Caki2 (cell line): ENCODE measurements at places on chromosomes 1 and 21. TPM values are rescaled to one million over a fixed set of nuclear protein-coding genes. Genes with fewer than 3 reads are reported as not detected.
A peak's percentile ranks its signal among the peaks of the same experiment; 100 is the strongest.

GRCh38 chr1:167617153-167618147, 12.6 kb upstream of the RCSD1 start:
- DNase-seq: no peak

- no peak for DNase-seq
These were observed 100.0 kb upstream of the SLC44A3 start for GRCh38 chr1:94719926-94720793.

DNA sequence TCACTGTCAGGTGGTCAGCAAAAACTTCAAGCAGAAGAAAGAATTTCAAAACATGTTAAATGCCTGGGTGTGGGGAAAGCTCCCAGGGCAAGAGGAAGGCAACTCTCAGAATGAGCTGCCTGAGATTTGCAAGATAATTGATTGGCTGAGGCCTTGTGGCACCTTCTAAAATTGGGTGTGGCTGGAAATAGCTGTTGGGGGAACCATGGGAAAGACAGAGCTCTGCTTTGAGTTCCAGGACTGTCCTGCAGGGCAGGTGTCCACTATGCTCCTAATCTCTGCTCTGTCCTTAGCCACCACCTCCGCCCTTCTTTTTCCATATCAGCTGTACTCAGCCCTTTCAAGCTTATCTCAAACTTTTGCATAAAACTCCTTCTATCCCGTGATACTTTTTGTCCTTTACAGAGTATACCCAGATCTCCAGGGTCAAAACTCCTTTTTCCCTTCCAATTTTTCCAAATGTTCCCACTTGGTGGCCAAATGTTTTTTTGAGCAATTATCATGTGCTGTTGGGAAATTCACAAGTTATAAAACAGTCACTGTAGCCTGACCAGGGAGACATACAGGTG, 23.8 kb upstream of the PPP2R5A start:
- no peak for DNase-seq

SLC45A3 gene
- total RNA-seq: 2.2 and 2.3 TPM in 2 replicates

GRCh38 chr1:18560692-18561091, 70.0 kb upstream of the PAX7 start:
- no peak for DNase-seq

CD1B gene
- not detected in 2 replicates for total RNA-seq

DNA sequence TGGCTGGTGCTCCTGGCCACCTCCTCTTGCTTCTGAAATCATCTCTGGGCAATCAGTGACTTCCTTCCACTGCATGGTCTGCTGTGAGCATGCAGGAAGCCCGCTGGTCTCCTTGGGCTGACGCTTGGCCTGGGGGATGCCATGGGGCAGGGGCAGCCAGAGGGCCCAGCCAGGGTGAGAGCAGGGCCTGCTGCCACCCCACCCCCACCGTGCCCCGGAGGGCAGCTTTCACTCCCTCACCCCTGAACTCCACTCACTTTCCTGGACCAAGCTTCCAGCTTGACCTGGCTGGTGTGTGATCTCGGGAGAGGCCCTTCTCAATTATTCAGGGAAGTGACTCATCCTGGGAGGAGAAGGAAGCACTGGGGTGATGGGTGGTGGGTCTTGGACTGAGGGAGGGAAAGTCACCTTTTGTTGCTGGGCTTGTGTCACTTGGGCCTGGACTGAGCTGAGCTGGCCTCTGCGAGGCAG, 270.2 kb upstream of the CSF3R start:
- DNase-seq: no peak

TEX38 gene
- not detected in 2 replicates for total RNA-seq

- DNase-seq: no peak
These were observed 33.1 kb downstream of the NPHP4 start for GRCh38 chr1:5959087-5959486.

C1orf141 gene
- not detected in 2 replicates for total RNA-seq

DNA sequence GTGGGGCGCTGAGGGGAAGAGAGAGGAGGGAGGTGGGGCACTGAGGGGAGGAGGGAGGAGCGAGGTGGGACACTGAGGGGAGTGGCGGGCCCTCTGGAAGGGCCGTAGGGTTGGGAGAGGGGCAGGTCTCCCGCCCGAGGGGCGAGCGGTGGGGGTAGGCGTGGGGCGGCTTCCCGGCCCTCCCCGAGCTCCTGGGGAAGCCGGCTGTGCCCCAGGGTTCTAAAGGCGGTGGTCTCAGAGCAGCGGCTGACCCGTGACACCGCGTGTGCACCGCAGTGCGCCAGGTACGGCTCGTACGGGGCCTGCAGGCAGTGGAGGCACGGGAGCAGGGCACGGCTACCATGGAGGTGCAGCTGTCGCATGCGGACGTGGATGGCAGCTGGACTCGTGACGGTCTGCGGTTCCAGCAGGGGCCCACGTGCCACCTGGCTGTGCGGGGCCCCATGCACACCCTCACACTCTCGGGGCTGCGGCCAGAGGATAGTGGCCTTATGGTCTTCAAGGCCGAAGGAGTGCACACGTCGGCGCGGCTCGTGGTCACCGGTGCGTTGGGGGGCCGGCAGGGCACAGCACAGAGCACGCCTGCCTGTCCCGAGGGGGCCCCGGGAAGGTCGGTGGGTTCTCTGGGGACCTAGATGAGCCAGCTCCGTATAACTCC, 68.5 kb downstream of the OBSCN start:
- DNase-seq: no peak

S100A16 gene
- 310 and 401 TPM in 2 replicates for total RNA-seq

- DNase-seq: no peak
These were observed 25.4 kb upstream of the CGN start for GRCh38 chr1:151485685-151486255.

GRCh38 chr1:71304125-71304524, 223.3 kb upstream of the ZRANB2 start:
- DNase-seq: no peak

TRIM45 gene
- total RNA-seq: 2.1 and 11.6 TPM in 2 replicates

LCE2B gene
- total RNA-seq: not detected in 2 replicates

DNA sequence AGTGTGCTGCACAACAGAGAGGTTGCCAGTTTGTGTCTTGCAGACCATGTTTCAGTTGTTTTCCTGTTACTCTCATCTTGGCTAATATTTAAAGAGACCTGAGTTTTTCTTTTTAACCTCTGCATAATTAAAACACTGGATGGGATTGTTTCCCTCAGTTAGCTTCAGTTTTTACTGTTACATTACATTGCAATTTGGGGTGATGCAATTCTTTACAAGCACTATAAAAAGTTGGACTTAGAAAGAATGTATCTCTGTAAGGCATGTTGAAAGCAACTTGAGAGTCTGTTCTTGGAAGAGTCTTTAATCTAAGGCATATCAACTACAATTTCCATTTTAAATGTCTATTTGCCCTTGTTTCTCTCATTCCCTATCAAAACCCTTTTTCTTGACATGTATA, 99.1 kb downstream of the DNM3 start:
- no peak for DNase-seq

APP gene
- 808 and 842 TPM in 2 replicates for total RNA-seq

DNA sequence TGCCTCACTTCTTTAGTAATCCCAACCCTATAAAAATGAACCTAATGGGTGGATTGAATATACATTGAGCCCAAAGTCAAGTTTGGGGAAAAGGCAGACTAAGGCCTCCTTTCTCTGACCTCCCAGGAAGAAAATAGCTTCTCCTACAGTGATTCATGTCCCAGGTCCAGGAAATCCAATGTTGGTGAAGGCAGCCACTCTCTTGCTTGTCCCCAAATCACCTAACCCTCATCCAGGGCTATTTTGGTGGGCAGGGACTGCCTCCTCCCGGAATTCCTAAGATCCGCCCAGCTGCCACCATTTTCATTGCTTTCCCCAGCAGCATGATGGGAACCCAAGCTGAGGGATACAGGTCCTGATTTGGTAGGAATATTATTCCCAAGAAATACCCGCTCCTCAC, 8.4 kb downstream of the MYOG start:
- DNase-seq: no peak

DNA sequence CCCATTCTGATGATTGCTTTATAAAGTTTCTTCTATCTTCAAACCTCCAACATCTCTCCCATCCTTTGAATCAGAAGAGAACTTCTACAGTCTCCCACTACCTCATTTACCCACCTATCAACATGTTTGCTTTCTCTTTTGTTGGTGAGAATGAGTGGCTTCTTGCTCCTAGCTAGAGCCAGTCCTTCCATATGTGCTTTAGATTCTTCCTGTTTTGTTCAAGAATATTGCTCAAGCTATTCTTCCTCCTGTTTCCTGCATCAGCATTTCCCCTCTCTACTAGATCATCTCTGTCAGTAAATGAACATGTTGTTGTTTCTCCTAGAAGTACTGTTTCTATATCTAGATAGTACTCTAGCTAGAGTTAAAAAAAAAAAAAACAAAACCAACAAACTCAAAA, 6.3 kb downstream of the ATF6 start:
- DNase-seq: no peak

DNA sequence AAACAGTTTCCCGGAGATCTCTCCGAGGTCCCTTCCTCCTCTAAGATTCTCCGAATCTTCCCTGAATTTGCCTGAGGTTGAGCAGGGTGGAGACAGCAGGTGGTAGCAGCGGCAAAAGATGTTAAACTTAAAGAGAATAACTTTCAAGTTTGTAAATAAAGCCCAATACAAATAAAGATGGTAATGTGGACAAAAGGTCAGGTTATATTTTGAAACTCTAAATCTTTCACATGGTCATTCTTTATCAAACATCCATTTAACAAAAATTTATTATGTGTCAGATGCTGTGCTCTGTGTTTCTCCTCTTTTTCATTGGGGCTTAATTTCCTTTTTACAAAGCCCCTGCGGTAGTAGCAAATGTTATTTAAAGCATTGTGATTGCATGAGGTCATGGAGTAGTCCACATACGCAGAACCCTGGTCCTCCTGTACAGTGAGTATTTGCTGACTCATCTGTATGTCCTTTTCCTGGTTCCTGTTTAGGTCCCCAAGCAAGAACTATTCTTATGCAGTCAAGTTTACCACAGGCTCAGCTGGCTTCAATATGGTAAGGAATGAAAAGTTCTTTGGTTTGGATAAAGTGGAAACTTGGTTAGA, 119.2 kb downstream of the ITSN1 start:
- peak; percentile 93 for DNase-seq

DNA sequence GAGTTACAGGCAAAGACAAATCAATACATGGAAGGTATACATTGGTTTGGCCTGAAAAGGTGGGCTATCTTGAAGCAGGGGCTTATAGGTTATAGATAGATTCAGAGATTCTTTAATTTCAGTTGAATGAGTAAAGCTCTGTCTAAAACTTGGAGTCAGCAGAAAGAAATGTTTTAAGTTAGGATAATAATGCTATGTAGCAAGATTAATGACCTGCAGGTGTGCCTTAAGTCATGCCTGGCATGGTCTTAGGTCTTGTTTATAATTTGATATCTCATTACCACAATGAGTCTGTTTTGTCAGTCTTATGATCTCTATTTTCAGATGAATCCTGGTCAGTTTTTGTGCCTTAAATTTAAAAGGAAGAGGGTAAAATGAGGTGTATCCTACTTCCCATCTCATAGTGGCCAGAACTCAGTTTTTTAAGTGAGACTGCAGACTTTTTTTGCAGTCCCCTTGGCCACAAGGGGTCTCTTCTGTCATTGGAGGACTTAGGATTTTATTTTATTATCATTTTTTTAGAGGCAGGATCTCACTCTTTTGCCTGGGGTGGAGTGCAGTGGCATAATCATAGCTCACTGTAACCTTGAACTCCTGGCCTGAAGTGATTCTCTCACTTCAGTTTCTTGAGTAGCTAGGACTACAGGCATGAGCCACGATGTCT, 21.3 kb upstream of the PGBD2 start:
- no peak for DNase-seq

MR1 gene
- 6.1 and 13.3 TPM in 2 replicates for total RNA-seq

CELA2B gene
- total RNA-seq: not detected in 2 replicates

- DNase-seq: no peak
These were observed 10.5 kb upstream of the OLIG1 start for GRCh38 chr21:33059380-33059841.

DNA sequence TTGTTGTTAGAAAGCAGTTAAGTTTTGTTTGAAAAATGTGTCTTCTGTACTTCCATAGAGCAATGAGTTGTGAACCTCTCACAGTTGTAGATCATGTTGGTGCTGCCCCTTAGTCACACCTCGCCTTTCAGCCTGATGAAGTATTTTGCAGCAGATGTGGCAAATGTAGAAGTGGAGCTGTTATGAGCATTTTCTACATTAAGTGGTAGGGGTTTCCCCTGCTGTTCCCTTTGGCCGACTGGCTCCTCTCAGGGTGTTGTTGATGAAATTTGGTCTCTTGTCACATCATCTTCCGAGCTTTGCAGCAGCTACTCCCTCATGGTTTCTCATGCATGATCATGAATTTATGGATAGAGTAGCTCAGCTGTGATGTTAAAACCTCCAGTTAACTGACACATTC, 33.6 kb upstream of the DENND1B start:
- no peak for DNase-seq

DNA sequence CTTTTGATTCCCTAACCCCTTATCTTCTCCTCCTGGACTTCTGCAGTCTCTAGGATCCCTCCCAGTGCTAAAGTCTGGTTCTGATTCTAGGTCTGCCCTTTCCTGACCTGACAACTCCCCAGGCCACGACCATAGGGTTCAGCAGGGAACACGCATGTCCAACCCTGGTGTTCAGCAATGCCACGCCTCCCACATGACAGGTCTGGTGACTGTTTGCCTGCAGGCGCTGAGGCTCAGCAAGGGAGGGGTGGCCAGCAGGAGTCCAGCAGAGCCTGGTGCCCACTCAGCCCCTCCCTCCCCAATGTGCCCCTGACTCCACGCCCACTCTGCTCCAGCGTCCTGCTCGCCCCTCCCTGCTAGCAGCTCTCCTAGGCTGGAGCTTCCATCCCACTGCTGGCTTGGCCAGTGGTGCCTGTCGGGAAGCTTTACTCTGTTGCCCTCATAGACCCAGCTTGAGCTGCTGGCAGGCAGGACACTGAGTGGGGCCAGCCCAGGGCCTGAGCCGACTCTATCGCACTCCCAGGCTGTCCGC, 17.3 kb downstream of the SLC9A1 start:
- peak; percentile 84 for DNase-seq

DNA sequence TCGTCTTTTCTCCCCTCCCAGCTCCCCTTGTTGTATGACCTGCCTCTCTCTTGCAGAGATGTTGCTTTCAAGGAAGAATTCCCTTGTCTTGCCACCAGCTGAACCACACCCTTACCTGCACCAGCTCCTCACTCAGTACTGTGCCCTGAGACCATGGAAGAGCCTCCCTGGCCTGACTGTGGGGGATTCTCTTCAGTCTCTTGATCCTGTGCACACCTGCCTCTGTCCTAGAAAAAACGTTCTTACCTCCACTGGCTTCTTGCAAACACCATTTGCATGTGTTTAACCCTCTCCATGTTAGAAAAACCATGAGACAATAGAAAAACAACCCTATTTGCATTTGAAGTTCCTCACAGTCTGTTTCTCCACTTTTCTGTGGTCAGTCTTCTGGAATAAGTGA, 43.3 kb upstream of the FCRL4 start:
- DNase-seq: no peak

GRCh38 chr1:204338997-204339396, 20.7 kb downstream of the PLEKHA6 start:
- no peak for DNase-seq

GRCh38 chr1:15288173-15288926, 41.3 kb downstream of the FHAD1 start:
- DNase-seq: no peak

HENMT1 gene
- total RNA-seq: 0.17 TPM in 1 of 2 replicates, not detected in the other

FAM177B gene
- 1.4 TPM in 1 of 2 replicates, not detected in the other for total RNA-seq

DNA sequence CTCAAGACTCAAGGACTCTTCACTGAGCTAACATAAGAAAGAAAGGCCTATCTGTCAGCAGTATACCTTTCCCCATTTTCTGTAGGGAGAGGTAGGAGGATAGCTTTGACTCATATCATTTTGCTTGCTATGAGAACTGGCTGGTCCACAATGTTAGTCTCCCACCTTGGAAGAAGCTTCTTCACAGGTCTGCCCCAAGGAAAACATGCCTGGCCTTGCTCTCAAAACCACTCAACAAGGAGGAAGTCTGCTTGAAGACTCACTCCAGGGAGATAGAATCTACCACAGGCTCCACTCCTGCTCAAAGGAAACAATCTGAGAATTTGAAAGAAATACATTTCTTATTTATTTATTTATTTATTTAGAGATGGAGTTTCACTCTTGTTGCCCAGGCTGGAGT, 29.5 kb upstream of the LAMC1 start:
- DNase-seq: no peak
